Left lobe of liver (tissue), 2 donors: ENCODE measurements at places on chromosomes 1 and 21. TPM values are rescaled to one million over a fixed set of nuclear protein-coding genes. Genes with fewer than 3 reads are reported as not detected.

DNA sequence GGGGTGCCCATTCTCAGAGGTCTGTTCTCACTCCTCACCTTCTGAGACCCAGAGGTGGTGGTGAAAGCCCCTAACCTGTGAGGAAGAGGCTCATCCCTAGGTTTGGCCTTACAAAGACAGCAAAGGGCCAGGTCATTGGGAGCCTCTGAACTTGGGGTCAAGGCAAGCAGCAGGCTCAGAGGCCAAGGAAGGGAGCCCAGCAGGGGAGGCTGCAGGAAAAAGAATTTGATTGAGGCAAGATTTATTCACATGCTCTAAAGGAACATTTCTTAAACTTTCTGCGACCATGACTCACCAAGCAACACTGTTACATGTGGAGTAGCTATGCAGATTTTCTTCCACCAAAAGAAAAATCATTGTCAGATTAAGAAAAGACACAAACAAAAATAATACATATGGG is 132.5 kb upstream of the SYT6 start:
- DNase-seq = no peak

DNA sequence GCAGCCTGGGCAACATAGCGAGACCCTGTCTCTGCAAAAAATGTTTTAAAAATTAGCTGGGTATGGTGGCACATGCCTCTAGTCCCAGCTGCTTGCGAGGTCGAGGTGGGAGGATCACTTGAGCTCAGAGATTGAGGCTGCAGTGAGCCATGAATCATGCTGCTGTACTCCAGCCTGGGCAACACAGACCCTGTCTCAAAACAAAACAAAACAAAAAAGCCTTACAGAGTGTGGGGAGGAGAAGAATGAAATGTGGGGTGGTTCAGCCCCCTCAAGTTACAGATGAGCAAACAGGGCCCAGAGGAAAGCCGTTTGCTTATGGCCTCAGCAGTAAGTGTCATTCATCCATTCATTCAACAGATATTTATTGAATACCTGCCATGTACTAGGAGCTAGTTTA is 40.7 kb downstream of the RPS6KA1 start:
- no peak for DNase-seq

DNA sequence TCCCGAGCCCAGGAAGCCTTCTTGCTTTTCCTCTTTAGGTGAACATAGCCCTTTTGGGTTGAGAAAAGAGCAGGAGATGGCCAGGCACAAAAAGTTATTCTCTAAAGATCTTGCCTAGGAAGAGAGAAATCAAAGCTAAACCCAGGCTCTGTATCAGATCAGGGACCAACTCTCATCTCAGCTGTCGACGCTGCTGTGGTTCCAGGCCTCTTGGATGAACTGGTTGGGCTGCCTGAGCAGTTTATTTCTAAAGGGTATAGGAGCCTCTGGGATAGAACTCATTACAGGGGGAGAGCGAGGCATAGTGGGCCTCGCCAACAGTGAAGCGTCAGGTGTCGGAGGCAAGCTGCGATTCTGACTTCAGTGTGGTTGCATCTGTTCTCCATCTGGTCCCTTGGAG is 82.6 kb upstream of the F3 start:
- DNase-seq = no peak

ALX3 gene
- not detected for total RNA-seq

DNA sequence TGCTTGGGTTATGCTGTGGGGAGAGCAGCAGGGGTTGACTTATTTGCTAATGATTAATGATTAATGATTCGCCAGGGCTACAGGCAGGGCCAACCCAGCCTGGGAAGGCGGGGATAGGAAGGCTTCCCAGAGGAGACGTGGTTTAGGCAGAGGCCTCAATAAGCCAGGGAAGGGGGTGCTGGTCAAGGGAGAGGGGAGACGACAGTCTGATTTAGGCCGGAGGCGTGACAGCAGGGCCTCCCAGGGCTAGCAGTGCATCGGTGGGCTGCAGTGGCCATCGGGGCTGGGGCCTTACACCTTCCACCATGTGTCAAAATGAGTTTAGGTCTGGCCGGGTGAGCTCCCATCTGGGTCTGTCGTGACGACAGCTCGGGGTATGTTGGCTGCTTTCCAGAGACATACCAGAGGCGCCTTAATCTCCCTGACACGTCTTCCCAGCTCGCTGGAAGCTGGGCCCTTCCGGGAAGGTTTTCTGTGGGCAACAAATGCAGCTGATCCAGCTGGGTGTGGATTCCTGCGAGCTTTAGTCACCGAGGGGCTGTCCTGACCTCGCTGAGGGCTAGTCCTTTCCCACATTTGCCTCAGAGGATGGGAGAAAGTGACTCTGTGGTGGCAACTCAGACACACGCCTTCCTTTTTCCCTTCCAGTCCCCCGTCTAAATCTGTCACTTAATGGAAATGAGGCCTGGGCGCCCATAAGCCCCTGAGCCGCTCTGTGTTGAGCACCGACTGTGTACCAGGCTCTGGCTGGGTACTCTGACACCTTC is 3.7 kb upstream of the SLC1A7 start:
- peak; percentile 86 for DNase-seq

TP73 gene
- 0.08 TPM for total RNA-seq

DNA sequence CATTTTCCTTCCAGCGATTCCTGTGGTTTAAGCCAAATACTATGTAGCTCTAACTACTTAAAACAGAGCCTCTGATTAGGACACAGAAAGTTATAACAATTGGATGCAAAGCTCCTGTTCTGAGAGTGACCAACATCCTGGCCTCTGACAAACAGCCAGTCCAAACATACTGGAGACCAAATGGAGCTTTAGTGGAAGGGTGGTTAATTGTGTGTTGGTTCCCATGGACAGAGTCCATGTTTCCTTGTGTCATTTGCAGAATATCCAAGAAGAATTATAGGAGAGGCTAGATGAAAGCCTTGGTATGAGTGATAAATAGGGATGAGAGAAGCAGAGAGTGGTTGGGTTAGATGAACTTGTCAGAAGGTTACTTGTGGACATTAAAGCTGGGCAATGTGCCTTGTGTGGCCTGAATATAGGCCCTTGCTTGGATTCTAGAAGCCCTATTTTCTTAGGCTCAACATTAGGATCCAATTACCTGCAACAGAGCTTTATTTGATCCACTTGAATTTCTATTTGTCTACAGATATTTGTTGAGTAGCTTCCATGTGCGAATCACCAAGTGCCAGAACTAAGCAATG is 180.5 kb upstream of the GORAB start:
- DNase-seq = no peak
